ENCODE measurements at places on chromosomes 6 and 20.
A peak's percentile ranks its signal among the peaks of the same experiment; 100 is the strongest.

- no peak for DNase-seq
Observed at GRCh38 chr20:4850960-4851359, 129.3 kb downstream of the PRND start.

DNA sequence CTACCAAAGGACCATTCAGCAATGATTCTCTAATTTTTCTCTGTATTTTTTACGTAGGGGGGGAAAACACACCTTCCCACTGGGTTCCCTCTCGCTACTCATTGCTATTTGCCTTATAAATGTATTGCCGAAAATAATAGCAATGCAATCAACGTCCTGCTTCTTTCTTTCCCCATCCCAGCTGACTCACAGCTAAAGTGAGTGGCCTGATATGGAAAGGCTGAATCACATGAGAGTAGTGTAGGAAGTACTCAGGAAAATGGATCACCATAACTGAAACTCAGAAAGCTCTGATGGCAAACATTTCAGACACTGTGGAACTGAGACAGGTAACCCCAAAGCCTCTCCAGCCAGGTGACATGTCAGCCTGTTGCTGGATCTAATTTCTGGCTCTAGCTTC lies 49.3 kb upstream of the SRPK1 start:
- no peak for DNase-seq

- DNase-seq: no peak
Observed at GRCh38 chr6:5764401-5764955, 242.2 kb downstream of the NRN1 start.

DNA sequence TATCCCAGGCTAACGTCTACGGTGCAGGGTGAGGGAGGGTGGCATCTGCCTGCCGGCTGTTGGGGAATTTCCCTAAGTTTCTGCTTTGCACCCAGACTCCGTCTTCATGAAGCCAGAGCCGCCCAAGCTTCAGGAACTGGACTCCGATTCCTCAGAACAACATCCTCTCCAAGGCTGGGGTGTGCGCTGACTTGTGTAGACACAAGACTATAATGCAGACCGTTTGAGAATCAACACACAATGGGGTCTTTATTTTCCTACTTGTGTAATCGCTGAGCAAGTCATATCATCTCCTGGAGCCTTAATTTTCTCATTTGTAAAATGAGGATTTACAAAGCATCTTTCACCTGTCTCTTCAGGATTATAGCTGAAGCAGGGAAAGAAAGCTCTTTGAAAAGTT lies 160.5 kb upstream of the AGPAT4 start:
- DNase-seq: no peak

GRCh38 chr6:114541794-114542193 lies 199.0 kb upstream of the HS3ST5 start:
- DNase-seq: no peak

- no peak for DNase-seq
Observed at GRCh38 chr6:169345146-169345545, 91.5 kb upstream of the THBS2 start.

DNA sequence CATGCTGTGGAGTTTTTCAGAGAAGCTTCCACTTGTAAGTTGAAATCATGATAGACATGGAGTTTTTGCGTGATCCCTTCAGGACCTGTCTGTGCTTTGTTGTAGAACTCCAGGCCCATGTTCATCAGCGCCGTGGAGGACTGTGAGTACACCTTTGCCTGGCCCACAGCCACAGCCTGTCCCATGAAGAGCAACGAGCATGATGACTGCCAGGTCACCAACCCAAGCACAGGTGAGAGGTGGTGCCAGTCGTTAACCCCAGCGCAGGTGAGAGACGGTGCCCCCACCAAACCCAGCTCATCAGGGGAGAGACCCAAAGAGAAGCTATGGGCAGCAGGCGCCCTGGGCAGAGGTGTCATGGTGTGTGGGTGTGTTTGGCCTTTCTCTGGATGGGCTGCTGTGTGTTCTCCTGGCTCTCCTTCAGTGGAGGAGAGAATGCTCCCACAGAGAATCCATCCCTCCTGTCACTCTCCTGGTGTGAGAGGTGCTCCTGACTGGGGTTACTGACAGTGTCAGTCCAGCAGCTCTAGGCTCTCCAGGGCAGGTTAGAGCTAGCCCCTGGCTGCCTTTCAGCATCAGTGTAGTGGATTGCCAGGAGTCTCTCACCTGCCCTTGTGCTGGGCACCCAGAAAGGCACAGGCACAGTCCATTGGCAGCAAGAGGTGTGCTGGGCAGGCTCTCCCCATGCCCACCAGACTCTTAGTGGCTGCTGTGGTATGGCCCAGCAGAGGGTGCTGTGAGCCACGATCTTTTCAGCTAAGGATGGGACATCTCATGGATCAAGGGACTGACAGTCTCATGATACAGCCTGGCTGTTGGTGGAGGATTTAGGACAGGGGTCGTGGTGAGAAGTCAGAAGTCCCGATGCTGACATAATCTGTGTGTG lies 49.6 kb upstream of the SLC22A1 start:
- DNase-seq: peak; percentile 60

- no peak for DNase-seq
Observed at GRCh38 chr6:7561153-7561964, 19.9 kb downstream of the DSP start.

GRCh38 chr6:43807228-43808061 lies 37.4 kb downstream of the VEGFA start:
- DNase-seq: peak; percentile 69

DNA sequence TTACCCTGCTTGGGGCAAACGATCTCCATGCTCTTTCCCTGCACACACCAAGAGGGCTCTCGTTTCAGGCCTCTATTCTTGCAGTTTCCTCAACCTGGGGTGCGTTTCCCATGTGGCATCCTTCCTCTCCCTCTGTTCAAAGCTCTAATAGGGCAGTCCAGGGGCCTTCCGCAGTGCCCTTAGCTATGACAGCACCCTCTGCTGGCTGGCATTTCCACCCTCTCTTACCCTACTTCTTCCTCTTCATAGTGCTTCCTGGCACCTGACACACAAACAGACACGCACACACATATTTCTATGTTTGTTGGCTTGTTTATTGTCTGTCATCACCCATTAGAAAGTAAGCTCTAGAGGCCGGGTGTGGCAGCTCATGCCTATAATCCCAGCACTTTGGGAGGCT lies 294.0 kb downstream of the CLIC5 start:
- DNase-seq: no peak

DNA sequence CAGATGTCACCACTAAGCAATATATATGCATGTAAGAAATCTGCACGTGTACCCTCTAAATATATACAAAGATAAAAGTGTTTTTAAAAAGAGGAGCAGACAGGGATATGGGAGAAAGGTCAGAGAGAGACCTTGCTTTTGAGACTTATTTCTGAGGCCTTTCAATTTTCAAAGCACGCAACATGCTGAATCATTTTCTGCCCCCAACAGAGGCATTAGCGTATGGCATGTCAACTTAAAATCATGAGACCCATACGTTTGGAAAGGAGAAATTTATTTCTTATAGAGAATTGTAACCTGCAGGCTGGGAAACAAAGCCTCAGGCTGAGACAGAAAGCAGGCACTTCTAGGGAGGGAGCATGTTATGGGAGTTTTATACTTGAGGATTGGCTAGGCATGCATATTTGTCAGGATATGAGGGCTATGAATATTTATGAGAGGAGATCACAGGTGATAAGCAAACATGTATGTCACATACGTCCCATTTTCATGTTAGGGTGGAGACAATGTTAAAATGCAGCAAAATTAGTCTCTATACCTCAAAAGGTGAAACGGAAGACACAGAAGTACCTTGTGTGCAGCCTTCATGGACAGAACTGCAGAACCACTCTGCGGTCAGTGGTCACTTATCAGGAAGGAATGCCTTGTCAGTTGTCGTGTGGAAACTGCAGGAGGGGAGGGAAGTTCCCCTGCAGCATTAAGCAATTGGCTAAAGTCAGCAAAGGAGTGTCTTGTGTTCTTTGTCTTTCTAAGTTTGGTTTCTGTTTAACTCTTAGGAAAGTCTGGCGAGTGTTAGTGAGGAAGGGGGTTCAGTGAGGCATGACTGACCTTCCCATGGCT lies 6.3 kb upstream of the GABRR2 start:
- no peak for DNase-seq

DNA sequence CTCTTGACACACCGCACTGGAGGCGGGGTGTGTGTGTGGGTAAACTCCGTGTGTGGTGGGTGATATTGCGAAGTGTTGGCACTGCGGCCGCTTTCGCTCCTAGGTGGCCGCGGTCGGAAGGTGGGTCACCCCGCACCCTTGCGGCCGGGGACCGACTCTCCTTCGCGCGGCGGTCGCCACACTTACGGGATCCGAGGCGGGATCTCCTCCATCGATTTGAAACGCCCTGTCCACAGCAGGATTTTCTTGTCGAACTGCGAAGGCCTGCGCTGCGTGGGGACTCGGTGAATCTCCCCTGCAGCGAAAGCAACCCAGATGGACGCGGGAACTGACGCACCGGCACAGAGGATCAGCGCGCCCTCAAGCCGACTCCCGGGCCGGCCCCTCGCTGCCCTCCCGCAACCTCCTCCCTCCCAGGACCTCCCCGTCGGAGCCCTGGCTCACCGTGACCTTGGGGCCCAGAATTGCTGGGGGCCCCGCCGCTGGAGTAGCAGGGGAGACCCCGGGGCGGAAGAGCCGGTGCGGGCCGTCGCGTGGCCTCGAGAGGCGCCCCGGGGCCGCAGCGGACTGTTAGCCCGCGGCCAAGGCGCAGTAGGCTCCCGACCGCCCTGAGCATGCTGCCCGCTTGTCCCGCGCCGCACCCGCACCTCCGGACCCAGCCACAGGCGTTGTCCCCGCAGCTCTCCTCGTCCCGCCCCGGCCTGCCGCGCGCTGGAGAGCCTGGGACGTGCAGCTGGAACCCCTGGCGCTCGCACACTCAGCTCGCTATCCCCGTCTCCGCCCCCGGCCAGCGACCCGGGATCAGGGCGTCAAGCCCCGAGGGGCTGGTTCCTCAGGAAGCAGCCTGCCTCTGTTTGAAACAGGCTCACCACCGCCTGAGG lies at the start of gene FAM162B:
FAM162B (minus strand) TSS at position 759 of the 881 bp plus-strand sequence; CDS start at position 616, 143 bp downstream.
- DNase-seq: no peak

GRCh38 chr6:34236131-34236442 lies 586 bp upstream of the HMGA1 start:
- peak; percentile 84 for DNase-seq

DNA sequence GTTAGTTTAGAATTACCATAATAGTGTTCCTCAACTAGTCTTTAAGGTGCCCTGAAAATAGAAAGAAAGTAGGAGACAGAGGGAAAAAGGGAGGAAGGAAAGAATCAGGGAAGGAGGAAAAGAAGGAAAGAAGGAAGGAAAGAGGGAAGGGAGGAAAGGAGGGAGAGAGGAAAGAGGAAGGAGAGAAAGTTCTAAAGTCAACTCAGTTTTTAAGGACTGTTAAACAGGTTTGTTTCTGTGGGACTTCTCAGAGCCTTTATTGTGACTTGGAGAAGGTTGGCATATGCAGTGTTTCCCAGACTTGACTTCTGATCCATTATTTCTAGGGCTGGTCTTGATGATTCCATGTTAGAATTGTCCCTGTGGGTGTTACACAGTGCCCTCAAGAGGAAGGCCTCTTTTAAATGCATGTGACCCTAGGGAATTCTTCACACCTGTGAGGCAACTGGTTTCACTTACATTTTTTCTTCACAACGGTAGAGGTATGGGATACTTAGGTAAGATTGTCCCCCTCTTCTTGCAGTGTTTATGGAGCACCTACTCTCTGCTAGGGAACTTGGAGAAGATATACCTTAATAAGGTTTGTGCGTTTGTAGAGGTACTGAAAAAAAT lies 132.7 kb upstream of the GMDS start:
- no peak for DNase-seq

DNA sequence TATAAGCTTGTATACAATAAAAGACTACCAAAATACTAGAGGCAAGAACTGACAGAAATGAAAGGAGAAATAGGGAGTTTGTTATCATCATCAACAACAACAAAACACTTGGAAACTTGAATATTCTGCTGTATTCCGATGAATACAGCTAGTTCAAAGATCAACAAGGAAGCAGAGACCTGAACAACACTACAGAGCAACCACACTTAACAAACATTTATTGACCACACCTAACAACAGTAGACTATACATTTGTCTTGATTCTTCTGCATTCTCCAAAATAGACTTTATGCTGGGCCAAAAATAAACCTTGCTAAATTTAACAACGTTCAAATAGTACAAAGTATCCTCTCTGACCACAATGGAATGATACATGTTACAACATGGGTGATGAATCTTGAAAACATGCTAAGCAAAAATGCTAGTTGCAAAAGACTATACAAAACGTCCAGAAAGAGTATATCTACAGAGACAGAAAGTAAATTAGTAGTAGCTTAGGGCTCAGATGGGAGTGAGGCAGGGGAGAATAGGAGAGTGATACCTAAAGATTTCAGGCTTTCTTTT lies 39.1 kb upstream of the PAK5 start:
- DNase-seq: no peak

DNA sequence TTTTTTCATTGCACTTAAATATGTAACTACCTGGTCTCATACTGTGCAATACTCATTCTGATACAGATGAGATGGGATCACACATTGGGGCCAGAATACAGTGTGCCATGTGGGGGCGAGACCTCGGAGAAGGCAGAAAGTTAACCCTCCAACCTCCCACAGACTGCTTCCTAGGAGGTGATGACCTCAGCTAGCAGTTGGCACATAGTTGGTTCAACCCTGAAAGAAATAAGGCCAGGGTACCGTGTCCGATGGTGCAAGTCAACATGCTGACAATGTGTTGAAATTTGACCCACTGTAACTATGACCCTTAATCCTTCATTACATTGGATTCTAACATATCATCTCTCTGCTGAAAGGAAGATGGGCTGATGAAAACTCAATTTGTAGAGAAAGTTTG lies 61.9 kb downstream of the GJA10 start:
- no peak for DNase-seq

GRCh38 chr6:89350281-89350966 lies 2.1 kb downstream of the UBE2J1 start:
- DNase-seq: no peak

DNA sequence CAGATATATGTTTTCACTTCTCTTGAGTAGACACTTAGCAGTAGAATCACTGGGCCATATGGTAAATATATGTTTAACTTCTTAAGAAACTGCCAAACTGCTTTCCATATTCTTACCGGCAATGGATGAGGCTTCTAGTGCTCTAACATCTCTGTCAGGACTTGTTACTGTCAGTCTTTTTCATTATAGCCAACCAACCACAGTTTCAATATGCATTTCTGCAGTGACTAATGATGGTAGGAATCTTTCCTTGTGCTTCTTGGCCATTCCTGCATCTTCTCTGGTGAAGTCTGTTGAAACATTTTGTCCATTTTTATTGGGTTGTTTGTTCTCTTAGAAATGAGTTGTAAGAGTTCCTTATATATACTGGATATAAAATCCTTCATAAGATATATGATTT lies 66.0 kb upstream of the SYNDIG1 start:
- no peak for DNase-seq

- DNase-seq: no peak
Observed at GRCh38 chr6:135118134-135118730, 62.9 kb upstream of the MYB start.

DNA sequence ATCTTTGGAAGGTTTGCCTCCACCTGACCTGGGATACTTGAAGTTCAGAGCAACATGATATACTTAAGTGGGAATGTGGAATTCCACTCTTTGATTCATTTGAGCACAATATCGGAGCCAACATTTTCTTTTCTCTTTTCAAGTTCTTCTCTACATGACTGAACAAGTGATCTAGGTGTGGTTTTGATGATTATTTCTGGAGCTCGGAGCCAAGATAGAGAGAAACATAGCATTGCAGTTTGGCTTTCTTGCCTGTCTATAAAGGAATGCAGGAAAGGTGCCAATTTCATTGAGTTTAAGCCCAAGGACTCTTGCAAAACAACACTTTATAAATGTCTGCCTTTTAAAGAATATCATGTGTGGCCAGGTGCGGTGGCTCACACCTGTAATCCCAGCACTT lies 124.2 kb upstream of the FAM83B start:
- DNase-seq: no peak
